Stimulated activated CD8-positive, alpha-beta memory T cell treated with anti-CD3 and anti-CD28 coated beads, Interleukin-2, amount 100 ng/mL, for 48 hours (primary cell): ENCODE measurements at places on chromosomes 4 and X.

- DNase-seq = no peak
Measured at GRCh38 chrX:81957900-81958545, 756.1 kb downstream of the SH3BGRL start.

DNA sequence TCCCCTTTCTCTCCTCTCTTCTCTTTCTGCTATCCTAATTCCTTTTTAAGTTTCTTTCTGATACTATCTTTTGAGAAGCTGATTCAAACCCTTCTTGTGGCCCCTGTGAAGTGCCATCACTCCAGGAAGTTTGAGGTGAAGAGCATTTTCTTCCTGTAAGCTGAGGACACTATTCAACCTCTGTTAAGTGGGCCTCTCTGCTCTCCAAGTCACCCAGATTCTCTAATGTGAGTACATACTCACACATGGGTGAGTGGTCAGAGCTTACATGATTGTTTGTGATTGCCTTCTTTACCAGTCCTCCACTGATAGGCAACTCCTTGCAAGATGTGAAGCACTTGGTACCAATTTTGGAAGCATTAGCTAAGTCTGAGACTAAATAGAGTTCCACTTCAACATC, 18.4 kb upstream of the SMIM10L2A start:
- no peak for DNase-seq

- no peak for DNase-seq
Measured at GRCh38 chrX:38803243-38803587, 2.0 kb downstream of the MID1IP1 start.

- DNase-seq = no peak
Measured at GRCh38 chrX:55119712-55120111, 30.9 kb downstream of the PAGE2 start.

DNA sequence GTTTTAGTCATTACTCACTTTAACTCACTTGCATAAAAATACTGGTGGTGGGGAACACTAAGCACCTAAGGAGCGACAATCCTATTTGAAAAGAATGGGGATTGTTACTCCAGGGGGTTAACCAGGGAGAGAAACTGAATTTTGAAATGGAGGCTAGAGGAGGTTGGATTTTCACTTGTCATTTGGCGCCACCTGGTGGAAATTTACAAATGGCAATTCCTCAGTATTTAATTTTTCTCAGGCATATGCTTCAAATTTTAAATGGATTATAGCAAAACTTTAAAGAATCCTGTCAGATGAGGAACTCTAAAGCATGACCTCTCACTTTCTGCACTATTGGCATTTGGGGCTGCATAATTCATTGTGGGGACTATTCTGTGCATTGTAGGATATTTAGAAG, 2.7 kb upstream of the GEMIN8 start:
- no peak for DNase-seq

- no peak for DNase-seq
Measured at GRCh38 chr4:73508651-73509050, 27.1 kb downstream of the AFM start.
